ENCODE measurements at places on chromosomes 4 and X.

DNA sequence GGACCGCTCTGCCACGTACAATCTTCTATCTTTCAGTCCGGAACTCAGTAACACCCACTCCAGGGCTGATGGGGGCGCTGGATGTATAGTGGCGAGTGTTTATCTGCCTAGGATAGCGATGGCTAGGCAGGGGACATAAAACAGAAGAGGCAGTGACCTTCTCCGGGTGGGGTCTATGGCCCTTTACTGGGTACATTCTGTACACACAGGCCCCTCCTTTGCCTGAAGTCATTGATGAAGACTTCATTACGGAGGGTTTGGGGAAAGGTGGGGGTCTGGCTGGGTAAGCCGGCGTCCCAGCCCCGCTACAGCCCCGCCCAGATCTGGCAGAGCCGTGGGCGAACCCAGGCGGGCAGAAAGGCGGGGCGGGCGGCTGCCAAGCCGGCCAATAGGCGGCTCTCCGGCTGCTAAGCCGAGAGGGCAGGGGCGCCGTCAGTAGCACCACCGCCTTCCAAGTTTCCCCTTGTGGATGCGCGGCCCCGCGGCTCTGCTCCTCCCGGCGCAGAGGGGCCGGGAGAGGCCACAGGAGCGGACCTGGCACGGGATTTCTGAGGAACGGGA is at the start of gene CHST7:
Gene CHST7, plus strand, starts transcription at position 435 of the 561 bp plus-strand sequence. CDS start 167 bp downstream, outside the sequence.
- peak; percentile 77 for DNase-seq

DNA sequence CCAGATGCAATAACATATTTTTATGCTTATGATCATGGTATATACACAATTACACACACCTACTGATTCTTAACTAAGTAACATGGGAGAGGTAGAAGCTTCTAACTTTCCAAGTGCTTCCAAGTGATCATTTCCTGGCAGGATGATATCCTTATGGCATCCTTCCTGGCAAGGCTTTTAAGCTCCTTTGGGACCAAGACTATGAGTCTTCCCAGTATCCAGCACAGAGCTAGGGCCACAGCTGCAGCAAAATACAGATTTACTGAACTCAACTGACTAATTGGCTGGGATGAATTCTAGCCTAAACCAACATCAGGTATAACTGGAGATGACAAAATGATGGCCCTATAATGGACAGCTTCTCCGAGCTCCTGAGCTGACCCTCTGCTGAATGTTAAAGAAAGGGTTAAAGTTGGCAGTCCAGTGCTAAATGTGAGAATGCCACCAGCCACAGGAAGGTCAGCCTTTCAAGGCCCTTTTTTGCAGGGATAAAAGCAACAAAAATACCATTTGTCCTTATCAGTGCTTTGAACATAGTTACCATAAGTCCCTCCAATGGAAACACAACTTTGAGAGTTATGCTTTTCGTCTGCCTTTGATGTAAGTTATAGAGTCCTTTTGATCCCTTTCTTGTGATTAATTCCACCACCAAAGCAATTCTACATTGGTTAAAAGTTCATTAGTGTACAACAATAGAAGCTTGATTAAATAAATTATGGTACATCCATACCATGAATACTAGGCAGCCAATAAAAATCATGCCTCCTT is 73.4 kb downstream of the MGST2 start:
- DNase-seq, result no peak

DNA sequence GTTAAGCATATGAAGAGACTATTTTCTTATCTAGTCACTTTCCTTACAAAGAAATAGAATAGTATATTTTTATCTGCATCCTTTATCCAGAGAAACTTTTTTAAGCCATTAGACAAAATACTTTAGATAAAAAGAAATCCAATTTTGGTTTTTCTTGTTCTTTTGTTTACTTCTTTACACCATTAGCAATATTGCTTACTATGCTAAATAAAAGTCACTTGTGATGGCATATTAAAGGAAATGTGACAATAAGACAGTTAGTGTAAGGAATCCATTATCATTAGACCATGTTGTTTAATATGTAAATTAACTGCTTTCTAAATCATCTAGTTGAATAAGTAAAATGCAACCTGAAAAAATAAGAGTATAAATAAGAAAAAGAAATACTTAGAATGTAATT is 2582.7 kb downstream of the ARAP2 start:
- no peak for DNase-seq

DNA sequence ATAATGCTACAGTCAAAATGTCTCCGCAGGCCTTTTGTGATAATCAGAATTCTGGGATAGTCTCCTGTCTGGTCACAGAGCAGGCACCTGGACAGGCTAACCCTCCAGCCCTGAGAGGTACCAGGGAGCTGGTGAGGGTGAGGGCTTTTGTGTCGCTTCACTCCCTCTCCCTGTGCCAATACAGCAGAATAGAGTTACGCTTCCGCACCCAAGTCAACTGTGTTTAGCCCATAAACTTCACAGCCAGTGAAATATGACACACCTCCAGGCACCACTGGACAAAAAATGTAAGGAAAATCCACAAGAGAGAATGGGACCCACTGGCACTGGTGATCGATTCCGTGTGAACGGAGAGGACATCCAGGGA is 1.3 kb downstream of the GAK start:
- DNase-seq, result no peak

- peak; percentile 17 for DNase-seq
Observed at GRCh38 chrX:31747411-31747810, 675.6 kb upstream of the FTHL17 start.

GRCh38 chr4:57064120-57064519 is 46.1 kb downstream of the IGFBP7 start:
- no peak for DNase-seq

DNA sequence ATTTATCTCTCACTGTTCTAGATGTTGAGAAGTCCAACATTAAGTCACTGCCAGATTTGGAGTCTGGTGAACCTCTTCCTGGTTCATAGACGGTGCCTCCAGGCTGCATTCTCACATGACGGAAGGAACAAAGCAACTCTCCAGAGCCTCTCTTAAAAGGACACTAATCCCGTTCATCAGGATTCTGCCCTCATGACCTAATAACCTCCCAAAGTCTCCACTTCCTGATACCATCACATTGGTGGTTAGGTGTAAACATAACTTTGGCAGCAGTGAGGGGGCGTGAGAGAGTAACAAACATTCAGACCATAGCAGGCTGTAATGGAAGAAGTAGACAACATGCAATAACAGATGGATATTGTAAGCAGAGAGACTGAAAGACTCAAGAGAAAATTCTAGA is 388.6 kb downstream of the PDHA2 start:
- DNase-seq, result no peak

GRCh38 chrX:121221322-121221977 is 174.0 kb downstream of the GLUD2 start:
- DNase-seq, result no peak

- no peak for DNase-seq
Observed at GRCh38 chrX:29587107-29587506, 628.3 kb upstream of the MAGEB2 start.

- DNase-seq, result no peak
Observed at GRCh38 chr4:153220682-153221395, 16.6 kb downstream of the TRIM2 start.

DNA sequence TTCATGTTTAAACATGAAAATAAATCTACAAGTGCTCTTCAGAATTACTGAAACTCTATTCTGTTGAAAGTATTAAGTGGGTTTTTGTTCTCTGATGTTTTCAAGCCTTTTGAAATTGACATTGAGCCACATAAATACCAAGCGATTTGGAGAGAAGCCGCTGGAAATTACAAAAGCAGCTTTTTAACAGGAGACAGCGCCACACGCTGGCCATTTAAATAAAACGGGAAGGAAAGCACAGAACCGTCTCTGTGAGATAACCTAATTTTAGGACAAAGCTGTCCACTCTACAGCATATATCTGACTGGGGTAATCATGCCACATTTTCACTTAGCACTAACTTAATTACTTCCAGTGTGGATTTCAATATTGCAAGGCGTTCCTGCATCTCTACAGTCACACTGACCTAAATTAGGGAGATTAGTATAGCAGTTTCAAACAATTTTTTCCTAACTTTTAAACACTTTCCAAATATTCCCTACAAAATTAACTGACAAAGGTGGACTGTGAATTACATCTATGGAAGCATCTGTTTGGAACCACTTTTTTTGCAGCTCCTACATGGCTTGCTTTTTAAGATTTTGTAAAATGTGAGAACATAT is 6.8 kb upstream of the ANOS1 start:
- peak; percentile 84 for DNase-seq

DNA sequence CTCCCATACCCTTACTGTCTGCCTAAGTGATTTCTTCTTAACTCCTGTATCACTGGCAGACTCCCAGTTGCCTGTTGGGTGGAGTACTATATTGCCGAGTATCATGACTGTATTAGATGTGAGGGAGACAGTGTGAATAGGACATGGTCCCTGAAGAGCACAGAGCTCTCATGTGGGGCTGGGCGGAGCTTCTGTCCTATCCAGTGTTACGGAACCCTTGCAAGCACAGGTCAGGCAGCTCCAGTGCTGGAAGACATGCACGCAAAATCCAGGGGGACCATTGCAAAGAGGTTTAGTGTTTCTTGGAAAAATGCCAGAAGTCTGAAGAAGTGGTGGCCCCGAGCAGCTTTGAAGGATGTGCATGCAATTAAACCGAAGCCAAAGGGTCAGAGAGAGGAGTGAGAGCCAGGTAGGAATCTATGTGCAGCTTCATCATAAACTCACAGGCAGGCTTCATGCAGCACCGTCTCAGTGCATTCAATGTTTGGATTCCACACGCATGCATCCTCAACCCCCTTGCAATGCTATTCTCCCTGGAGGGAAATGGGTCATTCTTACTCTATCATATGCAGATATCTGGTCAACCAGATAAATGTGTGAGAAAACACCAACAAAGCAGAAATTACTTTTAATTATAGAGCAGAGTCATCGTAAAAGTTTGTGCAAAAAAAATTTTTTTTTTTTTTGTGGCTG is 49.7 kb upstream of the DHRSX start:
- DNase-seq, result no peak
